M059J (cell line): ENCODE measurements at places on chromosomes 1 and 21. TPM values are rescaled to one million over a fixed set of nuclear protein-coding genes. Genes with fewer than 3 reads are reported as not detected.
A peak's percentile ranks its signal among the peaks of the same experiment; 100 is the strongest.

GNG12 gene
- total RNA-seq, result 163 and 211 TPM in 2 replicates

DNA sequence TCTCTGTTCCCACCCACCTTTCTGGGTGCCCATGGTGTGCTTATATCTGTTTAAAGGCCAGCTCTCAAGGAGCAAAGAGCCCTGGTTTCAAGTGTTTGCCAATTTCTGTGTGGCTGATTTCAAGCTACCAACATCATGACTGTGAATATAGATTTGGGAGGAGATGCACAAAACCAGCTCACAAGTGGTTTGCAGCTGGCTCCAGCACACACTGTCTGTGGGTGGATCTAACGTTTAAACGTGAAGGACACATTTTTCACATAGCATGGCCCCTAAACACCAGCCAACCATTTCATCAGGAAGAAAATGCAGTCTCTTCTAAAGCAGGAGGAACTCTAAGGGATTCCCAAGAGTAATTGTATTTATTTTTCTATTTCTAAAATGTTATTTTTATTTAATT, 65.2 kb downstream of the FCRL5 start:
- no peak for DNase-seq

DNA sequence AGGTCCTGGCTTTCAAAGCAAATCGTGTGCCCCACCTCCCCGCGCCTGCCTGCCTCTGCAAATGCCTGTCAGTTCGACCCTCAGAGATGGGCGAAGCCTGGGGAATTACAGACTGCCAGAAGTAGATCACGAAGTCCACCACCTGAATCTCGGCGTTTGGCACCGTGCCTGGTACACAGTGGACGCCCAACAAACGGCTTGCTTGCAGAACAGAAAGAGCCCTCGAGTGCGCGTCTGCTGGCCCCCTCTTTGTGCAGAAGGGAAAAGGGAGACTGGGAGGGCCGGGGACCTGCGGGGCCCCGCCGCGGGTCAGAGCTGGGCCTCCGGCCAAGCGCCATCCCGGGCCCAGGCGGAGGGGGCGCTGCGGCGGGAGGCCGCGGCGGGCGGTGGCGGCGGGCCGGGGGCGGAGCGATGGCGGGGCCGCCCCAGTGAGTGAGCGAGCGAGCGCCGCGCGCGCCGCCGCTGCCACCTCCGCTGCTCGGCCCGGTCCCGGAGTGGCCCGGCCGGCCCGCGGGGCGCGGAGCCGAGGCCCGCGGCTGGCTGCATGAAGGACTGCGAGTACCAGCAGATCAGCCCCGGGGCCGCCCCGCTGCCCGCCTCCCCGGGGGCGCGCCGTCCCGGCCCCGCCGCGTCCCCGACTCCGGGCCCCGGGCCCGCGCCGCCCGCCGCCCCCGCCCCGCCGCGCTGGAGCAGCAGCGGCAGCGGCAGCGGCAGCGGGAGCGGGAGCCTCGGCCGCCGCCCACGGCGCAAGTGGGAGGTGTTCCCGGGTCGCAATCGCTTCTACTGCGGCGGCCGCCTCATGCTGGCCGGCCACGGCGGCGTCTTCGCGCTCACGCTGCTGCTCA, at the start of gene ZDHHC18:
TSS of gene ZDHHC18 (plus strand) at position 428 of the 845 bp plus-strand sequence. CDS start at position 545, 117 bp downstream.
- DNase-seq, result peak; percentile 49

DNA sequence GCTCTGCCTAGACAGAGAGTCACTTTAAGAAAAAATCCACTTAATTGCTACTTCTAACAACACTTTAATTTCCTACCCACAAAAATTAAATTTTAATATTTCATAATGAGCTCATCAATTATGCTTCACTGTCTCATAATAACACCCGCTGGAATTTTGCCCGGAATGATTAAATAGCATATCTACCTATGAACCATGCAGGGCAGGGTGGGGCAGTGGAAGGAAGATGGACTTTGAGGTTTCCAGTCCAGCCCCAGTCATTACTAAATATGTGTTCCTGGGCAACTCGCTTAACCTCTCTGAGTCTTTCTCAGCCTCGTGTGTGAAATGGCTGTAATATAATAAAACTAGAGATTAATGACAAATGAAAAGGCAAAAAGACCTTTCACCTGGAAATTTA, 32.8 kb upstream of the SLC45A1 start:
- no peak for DNase-seq

DNA sequence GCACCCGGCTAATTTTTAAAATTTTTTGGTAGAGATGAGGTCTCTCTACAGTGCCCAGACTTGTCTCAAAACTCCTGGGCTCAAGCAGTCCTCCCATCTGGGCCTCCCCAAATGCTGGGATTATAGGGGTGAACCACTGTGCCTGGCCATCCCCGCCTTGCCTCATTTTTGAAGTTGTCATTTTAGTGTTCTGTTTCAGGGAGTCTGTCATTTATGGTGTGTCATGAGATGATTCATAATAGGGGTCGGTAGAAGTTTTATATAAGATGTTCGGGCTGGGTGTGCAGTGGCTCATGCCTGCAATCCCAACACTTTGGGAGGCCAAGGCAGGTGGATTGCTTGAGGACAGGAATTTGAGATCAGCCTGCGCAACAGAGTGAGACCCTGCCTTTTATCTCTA, 8.5 kb downstream of the PRCC start:
- peak; percentile 15 for DNase-seq

GRCh38 chr1:246726255-246726679, 2.1 kb downstream of the SCCPDH start:
- no peak for DNase-seq

DNA sequence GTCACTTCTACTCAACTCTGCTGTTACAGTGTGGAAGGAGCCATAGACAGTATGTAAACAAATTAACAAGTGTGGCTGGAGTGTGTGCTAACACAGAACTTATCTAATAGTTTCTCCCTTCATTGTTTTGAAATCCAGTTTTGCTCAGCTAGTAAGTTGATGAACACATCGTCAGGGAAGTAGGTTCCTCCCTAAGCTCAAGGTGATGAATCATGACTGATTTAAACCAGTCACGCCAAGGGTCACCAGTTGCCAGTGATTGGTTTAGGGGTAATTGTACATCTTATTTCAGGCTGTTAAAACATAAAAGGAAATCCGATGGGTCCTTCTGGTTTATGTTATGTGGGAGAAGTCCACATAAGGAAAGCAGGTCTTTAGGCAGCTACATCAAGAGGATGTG, 97.0 kb upstream of the CHODL start:
- DNase-seq, result no peak

DNA sequence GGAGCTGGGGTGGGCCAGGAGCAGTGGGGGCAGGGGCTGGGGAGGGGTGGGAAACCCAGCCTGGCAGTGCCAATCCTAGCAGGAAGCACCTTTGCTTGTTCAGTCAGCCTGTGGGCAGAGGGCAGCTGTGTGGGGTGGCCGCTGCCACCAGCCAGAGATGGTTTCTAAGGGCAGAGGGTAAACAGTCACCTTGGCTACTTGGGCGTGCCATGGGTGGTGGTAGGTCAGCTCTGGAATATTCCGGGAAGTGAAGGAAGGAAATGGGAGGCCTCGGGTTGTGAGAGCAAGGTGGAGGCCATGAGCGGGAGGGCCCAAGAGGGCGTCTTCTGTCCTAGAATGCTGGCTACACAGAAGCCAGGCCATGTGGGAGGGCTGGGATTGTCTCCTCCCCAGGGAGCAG, 20.7 kb upstream of the WNT4 start:
- DNase-seq, result no peak
